Stimulated activated CD8-positive, alpha-beta memory T cell treated with anti-CD3 and anti-CD28 coated beads, Interleukin-12 subunit alpha, Interleukin-12 subunit beta, amount 100 ng/mL, for 1 hour (primary cell): ENCODE measurements at places on chromosomes 12 and 14.

DNA sequence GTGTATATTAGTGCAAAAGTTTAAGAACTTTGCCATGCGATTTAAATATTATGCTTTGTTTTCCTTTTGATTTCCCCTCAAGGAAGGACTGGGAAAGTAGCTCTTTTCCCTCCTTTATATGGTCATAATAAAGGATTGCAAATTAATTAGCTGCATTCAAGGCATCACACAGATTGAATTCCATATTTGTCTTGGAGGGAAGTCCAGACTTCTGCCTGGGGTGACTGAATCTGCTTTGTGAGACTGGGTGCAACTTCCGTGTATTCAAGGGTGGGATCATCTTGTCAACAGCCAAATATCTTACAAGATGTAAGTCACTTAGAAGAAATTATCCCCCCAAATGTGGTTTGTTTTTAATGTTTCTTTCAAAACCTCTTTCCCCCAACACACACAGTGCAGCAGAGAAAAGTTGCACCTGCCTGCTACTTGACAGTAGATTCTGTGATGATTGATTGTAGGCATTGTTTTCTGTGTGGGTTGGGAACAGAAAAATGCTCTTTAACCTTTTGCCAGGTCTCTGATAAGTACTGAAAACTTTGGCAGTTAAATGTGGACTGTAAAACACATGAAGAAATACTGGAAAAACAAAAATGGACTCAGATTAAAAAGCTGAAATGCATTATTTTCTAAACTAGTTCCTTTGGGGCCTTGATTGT is 28.4 kb downstream of the STK38L start:
- no peak for DNase-seq

- DNase-seq: no peak
Observed at GRCh38 chr12:102568276-102568675, 87.9 kb upstream of the IGF1 start.

- DNase-seq: no peak
Observed at GRCh38 chr12:11771895-11772502, 122.5 kb downstream of the ETV6 start.

DNA sequence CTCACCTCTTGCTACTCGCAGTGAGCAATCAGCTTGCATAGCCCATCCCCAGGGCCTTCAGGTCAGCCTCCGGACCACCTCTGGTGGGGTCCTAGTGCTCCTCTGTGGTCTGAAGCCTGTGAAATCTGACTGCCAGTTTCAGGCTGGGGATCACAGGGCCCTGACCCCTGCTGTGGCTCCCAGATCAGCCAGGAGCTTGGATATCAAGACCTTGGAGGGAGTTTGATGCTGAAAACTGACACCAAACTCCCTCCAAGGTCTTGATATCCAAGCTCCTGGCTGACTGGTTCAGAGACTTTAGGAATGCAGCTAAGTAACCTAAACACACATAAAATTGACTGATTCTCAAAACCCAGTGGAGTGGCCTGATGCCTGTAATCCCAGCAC is 19.8 kb upstream of the DHRS4 start:
- no peak for DNase-seq

DNA sequence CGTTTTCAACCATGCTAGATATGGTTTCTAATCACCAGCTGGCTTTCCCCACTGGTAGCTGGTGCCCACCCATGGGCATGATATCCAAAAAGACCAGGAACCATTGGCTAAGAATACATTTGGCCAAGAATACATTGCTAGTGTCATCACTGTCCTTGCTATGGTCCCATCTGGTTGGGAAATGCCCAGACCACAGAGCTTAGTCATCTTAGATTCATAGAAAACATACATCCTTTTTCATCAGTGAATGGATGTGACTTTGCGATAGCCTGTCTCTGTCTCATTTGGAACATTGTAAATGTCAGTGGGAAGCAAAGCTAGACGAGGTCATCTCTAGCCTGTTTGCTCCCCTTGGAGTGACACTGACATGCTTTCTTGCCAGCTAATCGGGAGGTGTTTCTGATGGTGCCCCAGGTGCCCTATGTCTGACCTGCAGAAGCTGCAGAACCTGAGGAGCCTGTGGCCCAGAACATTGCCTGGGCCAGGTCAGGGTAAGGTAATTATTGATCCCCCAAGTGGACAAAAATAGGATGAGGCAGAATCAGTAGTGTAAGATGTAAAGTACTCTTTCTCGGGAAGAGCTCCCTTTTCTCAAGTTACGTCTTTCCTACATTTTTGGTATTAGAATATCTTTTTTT is 194.8 kb downstream of the SLC41A2 start:
- no peak for DNase-seq
